Epithelial cell of umbilical artery (primary cell): ENCODE measurements at places on chromosomes 7 and 10. TPM values are rescaled to one million over a fixed set of nuclear protein-coding genes. Genes with fewer than 3 reads are reported as not detected.

The AOAH gene
- 1.1 TPM in 1 of 2 replicates, not detected in the other for total RNA-seq

The STOX1 gene
- 0.30 and 0.32 TPM in 2 replicates for total RNA-seq

The ELFN1 gene
- 0.15 and 3.9 TPM in 2 replicates for total RNA-seq

The ELMO1 gene
- total RNA-seq, result 28.3 and 40.7 TPM in 2 replicates

The KCNH2 gene
- under 0.01 and 0.15 TPM in 2 replicates for total RNA-seq

The MRC1 gene
- under 0.01 and 0.61 TPM in 2 replicates for total RNA-seq

The RBM48 gene
- total RNA-seq, result 11.0 and 12.6 TPM in 2 replicates
